Liver (tissue), 10 donors: ENCODE measurements at places on chromosomes 13 and 19. TPM values are rescaled to one million over a fixed set of nuclear protein-coding genes. Genes with fewer than 3 reads are reported as not detected.

Gene COX6B2
- not detected for total RNA-seq

Gene NEK5
- 0.08 TPM for total RNA-seq

GRCh38 chr13:45907503-45907902 is 56.0 kb upstream of the SIAH3 start:
- H3K4me1 ChIP-seq = no peaks in the 10 kb centered on the region
- H3K36me3 ChIP-seq = no peaks in the 10 kb centered on the region
- DNase-seq = no peak
- no peak overlapping the region for H3K4me3 ChIP-seq

- H3K36me3 ChIP-seq = peaks cover 6% of the 10 kb centered on the region
- no peaks in the 10 kb centered on the region for H3K4me1 ChIP-seq
- H3K4me3 ChIP-seq = no peak overlapping the region
- no peak for DNase-seq
- peak overlapping the region; percentile 66 for H3K27ac ChIP-seq
Observed at GRCh38 chr19:35901055-35901644, 810 bp upstream of the NFKBID start.

Gene ZNF729
- total RNA-seq = not detected

- no peak overlapping the region for H3K4me3 ChIP-seq
- no peak overlapping the region for H3K27ac ChIP-seq
- H3K27me3 ChIP-seq = no peaks in the 10 kb centered on the region
- no peaks in the 10 kb centered on the region for H3K36me3 ChIP-seq
Observed at GRCh38 chr13:95382916-95383315, 81.7 kb upstream of the ABCC4 start.

Gene IZUMO4
- 1.2 TPM for total RNA-seq

DNA sequence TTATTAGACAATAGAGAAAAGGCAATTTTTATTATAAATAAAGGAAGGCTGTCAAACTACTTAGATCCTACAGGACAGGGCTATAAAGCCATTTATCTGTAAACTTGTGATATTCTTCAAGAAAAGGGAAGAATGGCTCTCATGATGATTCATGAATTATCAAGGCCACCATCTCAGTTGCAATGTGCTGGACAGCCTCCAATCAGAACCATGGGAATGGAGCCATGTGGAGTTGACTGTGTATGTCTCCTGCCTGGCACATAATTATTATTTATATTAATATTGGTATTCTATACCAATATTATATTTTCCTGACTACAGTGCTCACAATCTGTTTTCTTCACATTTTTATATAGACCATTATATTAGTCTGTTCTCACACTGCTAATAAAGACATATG is 560.5 kb upstream of the MIR17HG start:
- no peaks in the 10 kb centered on the region for H3K27me3 ChIP-seq
- H3K4me1 ChIP-seq = no peaks in the 10 kb centered on the region
- H3K4me3 ChIP-seq = no peak overlapping the region
- no peaks in the 10 kb centered on the region for H3K36me3 ChIP-seq
- no peak overlapping the region for H3K27ac ChIP-seq

- no peak for DNase-seq
- H3K27me3 ChIP-seq = no peaks in the 10 kb centered on the region
- H3K36me3 ChIP-seq = no peaks in the 10 kb centered on the region
- peaks cover 11% of the 10 kb centered on the region for H3K4me1 ChIP-seq
Observed at GRCh38 chr13:112887151-112887550, 81.9 kb upstream of the MCF2L start.

Gene LAIR1
- total RNA-seq = 4.5 TPM

- no peak overlapping the region for H3K27ac ChIP-seq
- peaks cover 63% of the 10 kb centered on the region for H3K4me1 ChIP-seq
- H3K36me3 ChIP-seq = peaks cover 43% of the 10 kb centered on the region
- no peaks in the 10 kb centered on the region for H3K27me3 ChIP-seq
- no peak overlapping the region for H3K4me3 ChIP-seq
- no peak for DNase-seq
Observed at GRCh38 chr19:15266683-15267082, 34.4 kb upstream of the EPHX3 start.

Gene ADGRE2
- 1.0 TPM for total RNA-seq
